ENCODE measurements at places on chromosomes 3 and 15.

DNA sequence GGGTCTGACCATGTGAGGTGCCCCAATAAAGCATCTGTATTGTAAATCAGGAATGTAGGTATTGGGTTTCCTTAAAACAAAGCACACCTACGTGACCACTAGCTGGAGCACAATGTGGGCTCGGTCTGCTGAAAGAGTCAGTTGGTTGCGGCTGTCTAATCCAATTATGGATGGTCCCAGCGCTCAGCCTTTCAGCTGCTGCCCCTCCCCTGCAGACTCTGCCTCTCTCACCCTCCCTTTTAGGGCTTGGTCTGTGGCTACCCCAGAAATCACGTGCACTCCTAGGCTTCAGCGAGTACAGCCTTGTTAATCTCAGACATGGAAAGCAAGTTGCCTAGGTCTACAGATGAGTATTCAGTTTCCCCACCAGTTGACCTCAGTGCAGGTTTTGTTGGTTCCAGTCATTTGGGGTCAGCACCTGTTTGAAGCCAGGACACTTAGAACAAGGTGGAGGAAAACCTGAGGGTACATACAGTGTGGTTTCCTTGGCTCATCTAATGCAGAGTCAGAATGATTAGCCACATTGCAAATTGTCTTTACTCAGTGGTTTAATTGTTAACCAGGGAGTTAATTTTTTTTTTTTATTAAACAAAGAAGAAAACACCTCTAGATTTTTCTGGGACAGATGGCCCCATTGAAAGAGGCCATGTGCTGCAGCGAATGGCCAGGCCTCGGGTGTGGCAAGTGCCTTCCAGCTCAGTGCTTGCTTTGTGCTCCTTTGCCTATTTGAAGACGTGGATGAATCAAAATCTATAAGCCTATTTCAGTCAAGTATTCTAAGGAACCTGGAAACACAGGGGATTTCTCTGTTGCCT is 137.7 kb downstream of the IGF1R start:
- DNase-seq, result peak; percentile 43

DNA sequence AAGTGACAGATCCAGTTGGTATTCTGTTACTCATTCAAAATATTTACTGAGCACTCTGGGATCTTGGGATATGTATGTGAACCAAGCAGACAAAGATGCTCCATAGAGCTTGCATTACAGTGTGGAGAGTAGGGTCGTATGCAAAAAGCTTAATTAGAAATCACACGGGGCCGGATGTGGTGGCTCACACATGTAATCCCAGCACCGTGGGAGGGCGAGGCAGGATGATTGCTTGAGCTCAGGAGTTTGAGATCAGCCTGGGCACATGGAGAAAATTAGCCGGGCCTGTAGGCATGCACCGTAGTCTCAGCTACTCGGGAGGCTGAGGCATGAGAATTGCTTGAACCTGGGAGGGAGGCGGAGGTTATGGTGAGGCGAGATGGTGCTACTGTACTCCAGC is 68.7 kb upstream of the MB21D2 start:
- no peak for DNase-seq

DNA sequence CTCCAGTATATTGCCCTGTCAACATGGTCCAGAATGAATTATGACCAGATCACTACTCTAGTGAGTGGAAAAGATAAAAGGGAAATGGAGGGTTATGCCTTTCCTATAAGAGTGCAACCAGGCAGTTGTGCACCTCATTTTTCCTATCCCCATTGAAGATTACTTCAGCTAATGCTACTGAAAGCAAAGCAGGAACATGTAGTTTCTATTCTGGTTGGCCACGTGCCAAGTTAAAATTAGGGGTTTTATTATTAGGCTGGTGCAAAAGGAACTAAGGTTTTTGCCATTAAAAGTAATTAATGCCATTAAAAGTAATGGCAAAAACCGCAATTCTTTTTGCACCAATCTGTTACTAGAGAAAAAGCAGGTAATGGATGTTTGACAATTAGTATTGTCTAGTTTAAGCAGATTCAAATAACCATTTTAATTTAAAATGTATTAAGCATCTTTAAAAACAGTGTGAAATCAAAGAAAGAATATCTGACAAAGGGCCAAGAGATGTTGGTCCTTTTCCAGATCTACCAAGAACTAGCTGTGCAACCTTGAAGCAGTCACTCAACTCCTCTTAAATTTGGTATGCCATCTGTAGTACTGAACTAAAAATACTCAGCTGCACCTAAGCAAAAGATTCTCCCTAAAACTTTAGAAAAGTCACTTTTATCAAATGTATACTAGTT is 567.5 kb upstream of the CCDC54 start:
- no peak for DNase-seq

DNA sequence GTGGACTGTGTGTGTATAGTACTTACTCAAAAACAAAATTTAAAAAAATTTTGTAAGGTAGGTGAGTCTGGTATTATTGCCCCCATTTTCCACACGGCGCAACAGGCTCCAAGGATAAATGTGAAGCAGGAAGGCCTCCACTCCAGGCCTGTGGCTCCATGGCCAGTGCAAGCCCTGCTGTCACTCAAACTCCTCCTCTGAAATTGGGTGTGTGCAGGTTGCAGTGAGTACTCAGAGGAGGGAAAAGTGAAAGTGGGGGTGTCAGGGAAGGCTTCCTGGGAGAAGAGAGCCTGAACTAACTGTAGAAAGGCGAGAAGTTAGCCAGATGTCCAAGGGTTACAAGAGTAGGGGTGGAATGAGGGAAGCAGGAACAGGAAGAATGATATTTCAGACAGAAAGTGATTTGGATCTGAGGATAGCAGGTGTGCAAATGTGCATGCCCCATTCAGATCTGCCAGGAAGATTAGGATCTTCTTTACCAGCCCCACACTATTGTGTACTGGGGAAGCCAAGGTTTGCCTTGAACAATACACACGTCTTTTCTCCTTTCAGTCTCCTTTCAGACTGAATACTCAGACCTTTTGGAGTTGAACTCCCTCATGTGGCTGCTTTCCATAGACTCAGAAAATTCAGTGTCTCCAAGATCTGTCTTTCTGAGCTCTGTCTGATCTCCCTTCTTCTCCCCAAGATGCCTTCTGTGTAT is 48.7 kb upstream of the RYK start:
- DNase-seq, result no peak

DNA sequence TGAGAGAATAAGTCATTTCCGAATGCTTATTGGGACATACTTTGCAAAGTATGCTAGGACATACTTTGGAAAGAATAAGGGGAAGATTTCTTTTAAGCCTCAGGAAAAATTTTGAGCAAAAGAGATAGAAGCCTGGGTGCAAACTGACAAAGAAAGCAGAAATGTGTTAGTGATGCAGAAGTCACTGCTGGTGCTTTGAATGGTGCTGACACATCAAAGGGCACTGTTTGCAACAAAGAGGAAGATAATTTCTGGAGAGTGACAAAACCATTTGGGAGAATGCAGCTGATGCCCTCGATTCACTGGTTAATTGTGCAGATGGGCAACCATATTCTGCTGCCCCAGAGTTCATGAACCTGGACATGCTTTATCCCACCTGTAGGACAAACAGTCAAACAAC is 11.0 kb upstream of the RAP2B start:
- no peak for DNase-seq

DNA sequence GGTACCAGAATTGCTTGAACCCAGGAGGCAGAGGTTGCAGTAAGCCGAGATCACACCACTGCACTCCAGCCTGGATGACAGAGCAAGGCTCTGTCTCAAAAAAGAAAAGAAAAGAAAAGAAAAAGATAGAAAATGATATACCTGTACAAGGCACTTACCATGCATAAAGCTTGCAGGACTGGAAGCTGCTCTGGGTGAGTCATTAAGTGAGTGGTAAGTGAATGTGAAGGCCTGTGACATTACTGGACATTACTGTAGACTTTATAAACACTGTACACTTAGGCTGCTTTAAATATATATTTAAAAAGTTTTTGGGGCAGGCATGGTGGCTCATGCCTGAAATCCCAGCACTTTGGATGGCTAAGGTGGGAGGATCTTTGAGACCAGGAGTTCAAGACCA is 99.2 kb downstream of the SLMAP start:
- no peak for DNase-seq

DNA sequence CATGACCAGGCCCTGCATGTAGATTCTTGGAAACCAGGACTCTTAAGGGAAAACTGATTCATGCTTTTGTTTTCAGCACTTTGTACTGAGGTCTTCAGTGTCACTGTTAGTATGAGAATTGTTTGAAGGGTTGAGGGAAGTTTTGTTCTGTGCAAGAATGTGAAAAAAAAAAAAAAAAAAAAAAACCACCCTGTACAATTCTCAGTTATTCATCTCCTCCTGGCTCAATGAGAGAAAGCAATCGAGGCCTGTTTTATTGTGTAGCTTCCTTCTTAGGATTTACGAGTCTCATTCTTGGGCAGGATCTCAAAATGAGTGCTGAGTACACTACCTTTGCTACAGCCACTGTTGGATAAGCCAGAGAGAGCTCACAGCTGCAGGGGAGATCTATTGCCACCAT is 469.5 kb downstream of the CNTN4 start:
- peak; percentile 28 for DNase-seq

GRCh38 chr3:45993421-45994027 is 2.1 kb downstream of the FYCO1 start:
- DNase-seq, result no peak

GRCh38 chr3:113070681-113071113 is 79.9 kb downstream of the GTPBP8 start:
- DNase-seq, result peak; percentile 51

- no peak for DNase-seq
Measured at GRCh38 chr3:132709761-132710160, 12.4 kb downstream of the NPHP3 start.

DNA sequence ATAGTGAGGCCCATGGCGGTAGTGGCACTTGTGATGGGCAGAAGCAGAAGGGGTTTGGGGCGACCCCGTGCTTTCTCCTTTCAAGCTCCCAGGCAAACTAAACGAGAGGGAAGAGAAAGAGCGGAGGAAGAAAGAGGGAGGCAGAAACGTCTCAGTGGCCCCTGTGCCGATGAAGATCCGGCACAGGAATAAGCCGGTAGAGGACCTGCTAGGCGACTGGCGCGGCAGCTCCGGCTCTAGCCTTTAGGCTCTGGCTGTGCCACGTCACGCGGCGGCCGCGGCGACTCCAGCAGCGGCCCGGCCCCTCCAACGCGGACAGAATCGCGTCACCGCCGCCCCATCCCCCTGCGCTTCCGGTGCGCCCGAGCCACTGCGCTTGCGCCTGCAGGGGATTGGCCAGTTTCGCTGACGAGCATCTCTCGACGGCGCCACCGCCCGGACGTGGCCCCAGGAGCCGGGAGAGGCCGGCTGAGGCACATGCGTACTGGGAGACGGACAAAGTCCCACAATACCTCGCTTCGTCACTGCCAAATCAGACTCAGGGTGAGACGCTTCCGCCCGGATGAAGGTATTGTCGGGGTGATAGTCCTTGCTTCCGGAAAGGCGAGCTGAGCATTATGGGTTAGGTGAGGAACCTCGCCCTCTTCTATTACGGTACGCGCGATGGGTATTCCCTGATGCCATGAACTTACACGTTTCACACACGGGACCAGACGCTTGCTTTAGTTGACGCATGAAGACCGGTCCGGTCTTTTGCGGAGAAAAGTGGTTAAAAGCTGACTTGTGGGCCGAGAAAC is at the start of gene ARF4:
TSS of gene ARF4 (minus strand) at position 218 of the 797 bp plus-strand sequence. CDS start at position 14, 204 bp downstream.
- DNase-seq, result peak; percentile 100

DNA sequence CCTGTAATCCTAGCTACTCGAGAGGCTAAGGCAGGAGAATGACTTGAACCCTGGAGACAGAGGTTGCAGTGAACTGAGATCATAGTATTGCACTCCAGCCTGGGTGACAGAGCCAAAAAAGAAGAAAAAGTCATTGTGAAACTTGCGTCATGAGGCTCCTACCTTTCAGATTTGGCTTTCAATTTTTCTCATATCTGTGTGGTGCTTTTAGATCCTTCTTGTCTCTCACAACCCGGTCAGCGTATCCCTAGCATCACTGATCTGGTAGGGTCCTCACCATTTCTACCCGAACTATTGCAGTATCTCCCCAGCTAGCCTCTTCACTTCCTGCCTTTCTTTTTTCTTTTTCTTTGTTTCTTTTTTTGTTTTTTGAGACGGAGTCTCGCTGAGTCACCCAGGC is 21.6 kb upstream of the GCNT3 start:
- DNase-seq, result no peak

GRCh38 chr3:110656394-110657025 is 415.1 kb upstream of the NECTIN3 start:
- no peak for DNase-seq

DNA sequence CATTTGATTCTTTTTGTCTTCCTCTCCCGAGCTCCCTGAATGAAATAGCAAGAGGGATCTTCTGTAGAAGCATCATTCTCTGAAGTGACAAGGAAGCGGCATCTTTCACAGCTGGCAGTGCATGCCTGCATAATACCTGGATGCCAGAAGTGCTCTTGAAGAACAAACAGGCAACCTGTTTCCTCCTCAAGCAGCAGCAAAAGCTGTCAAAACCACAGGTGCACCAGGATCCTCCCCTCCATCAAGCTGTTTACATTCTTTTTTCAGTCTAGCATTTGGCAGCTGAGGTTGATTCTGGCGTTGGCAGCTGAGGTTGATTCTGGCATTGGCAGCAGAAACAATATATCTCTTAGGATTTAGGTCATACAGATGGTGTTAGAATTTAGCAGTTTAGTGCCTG is 979.0 kb downstream of the TUSC7 start:
- DNase-seq, result no peak

DNA sequence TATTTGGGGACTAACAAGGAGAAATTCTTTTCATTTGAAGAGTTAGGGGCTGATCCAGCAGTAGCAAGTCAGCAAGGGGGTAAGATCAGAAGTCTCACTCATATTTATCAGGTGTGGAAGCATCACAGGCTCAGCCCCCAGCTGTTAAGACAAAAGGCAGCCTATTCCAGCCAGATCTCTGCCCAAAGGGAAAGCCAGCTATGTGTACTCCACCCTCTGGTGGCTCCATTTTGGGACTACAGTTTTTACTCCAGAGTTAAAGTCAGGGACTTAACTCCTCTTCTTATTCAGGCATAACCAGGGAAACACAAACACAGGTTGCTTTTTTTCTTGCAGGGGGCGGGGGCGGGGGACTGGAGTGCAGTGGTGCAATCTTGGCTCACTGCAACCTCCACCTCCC is 19.2 kb downstream of the UBP1 start:
- no peak for DNase-seq
